ENCODE measurements at places on chromosomes 13 and 19.
A peak's percentile ranks its signal among the peaks of the same experiment; 100 is the strongest.

- no peak for DNase-seq
Observed at GRCh38 chr13:21528616-21529015, 69.5 kb upstream of the ZDHHC20 start.

- DNase-seq, result no peak
Observed at GRCh38 chr13:65856431-65856830, 1373.7 kb downstream of the PCDH9 start.

DNA sequence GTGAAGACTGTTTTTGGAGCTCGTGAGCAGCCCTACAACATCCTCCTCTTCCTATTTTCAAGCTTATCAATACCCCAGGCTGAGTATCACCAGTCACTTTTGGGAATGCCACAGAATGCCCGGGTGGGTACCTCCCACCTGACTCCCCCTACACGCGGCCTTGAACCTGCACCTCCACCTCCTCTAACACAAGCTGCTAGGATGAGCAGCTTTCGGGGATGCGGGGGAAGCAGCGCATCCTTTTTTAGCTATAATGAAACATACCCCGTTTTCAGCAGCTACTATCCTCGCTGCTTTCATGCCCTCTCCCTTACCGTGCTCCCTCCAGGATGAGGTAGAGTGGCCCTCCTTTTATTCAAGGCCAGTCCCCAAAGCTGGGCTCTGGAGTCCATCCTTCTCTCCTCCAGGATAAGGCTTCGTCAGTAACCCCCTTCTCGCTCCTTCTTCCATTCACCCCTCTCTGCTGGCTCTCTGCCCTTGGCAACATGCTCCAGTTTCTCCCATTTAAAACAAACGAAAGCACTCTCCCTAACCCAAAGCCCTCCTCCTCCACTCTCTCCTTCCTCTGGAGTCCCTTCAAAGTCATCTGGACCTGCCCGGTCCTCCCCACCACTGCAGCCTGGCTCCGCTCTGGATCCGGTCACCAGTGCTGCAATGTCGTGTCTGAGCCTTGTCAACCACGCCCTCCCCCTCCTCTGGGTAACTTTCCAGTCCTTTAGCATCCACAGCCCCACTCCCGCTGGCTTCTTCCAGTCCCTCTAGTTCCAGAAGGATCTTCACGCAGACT is 55.3 kb downstream of the STK24 start:
- no peak for DNase-seq

GRCh38 chr13:112828756-112829155 is 138.9 kb downstream of the ATP11A start:
- DNase-seq, result no peak

- no peak for DNase-seq
Observed at GRCh38 chr19:30159636-30160035, 212.5 kb upstream of the ZNF536 start.

- peak; percentile 99 for DNase-seq
Observed at GRCh38 chr13:40993987-40994386, 25.1 kb downstream of the ELF1 start.

- DNase-seq, result no peak
Observed at GRCh38 chr19:3476830-3477229, 3.5 kb downstream of the SMIM24 start.

DNA sequence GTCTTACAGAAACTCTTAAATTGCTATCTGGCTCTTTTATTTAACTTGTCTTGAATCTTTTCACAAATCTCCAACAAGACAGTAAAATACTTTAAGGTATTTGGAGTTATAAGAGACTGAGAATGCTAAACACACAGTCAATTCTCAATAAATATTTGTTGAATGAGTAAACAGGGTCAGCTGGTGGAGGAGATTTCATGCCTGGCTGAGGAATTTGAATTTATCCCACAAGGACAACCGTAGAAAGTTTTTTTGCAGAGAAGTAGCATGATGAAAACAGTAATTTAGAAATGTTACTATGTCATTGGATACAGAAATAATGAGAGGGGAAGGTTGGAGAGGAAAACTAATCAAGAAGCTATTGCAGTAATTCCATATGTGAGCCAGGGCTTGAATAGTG is 1223.7 kb downstream of the PCDH17 start:
- no peak for DNase-seq

GRCh38 chr13:92896842-92897241 is 329.8 kb upstream of the GPC6 start:
- peak; percentile 45 for DNase-seq

DNA sequence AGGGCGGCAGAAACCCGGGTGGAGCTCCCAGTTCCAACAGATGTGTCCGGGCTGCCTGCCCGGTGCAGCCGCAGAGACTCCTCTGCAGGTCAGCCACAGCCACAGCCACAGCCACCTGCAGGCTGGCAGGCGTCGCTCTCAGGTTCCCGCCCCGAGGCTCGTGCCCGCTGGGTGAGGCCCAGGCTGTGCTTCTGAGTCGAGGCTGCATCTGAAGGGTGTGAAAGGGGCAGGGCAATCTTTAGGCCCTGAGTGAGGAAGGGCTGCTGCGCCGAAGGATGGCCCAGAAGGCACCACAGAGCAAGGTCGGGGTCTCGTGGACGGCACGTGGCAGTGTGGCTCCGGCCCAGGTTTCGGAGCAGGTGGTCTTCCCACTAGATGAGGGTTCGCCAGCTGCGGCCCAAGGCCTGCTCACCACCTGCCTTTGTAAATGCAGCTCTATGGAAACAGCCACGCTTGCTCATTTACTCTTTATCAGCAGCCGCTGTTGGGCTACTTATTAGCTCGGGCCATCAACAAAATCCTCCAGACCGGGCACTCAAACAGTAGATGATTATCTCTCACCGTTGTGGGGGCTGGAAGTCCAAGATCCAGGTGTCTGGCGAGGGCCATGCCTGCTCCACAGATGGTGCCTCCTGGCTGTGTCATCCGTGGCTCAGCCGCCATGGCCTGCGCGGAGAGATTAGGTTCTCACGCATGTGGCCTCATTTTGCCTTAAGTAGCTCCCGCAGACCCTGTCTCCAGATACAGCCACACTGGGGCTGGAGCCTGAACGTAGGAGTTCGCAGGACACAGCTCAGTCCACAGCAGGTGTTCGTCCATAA is 40.3 kb upstream of the TFDP1 start:
- no peak for DNase-seq

DNA sequence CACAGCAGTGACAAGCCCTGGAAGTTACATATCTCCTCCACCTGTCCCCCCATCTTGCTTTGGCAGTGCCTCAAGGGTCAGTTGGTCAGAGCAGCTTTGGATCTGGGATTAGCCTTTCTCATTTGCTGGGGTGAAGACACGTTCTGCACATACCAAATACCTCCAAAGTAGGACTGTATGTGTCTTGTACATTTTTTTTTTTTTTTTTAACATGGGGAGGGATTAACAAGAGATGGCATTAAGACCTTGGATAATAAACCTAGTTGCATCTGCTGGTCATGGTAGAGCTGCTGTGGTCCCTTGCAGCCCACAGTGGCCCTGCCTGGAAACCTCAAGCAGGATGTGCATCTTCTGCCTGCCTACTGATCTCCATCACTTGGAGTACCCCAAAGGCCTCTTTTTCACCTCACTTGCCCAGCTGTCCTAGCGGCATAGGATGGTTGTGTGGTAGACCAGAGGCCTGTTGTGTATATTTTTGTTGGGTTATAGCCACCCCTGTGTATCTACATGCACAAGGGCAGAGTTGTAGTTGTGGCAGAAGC is 2.5 kb downstream of the RPS19 start:
- DNase-seq, result no peak

GRCh38 chr13:72986197-72986596 is 72.6 kb upstream of the KLF5 start:
- no peak for DNase-seq

DNA sequence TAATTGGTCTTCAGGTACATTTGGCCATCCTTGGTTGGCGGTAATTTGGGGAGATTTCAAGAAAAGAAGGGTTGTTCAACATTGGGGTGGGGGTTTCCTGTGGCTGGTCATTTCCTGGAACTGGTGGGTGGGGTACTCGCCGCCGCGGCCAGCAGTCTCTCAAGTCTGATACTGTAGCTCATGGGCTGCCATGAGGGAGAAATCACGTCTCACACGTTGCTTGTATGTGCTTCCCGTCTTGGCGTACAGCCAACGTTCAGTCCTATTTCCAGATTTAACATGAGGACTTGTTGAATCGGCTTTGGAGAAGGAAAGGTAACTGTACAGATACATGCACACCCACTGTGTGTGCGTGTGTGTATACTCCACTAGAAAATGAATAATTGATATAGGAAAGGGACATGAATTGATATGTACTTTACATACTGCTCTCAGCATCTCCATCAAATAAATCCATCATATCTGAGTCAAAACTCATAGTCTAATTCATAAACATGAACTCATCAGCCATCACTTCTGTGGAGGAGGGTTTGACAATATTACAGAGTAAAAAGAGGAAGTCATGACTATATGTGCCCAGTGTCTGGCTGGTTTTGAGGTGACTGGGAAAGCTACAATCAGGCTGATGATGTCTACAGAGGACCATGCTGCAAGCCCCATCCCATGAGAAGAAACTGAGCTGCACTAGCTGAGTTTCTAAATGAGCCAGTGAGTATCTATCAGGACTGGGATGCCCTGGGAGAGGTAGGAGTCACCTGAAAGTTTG is 418.1 kb downstream of the TSHZ3 start:
- no peak for DNase-seq

DNA sequence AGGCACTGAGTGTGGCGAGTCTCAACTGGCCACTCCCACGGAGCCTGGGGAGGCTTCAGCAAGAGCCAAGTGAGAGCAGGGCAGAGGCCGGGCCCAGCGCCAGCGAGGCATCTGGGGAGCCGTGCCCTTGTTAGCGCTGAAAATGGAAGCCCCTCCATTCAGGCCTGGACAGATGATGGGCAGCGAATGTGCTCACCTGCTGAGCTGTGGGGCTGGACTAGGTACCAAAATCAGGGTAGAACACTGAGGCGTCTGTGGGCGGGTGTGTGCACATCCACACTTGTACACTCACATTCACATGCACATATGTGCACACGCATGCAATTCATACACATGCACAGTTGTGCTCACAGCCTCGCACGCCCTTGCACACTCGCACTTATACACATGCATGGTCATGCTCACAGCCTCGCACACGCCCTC is 20.7 kb downstream of the NAXD start:
- DNase-seq, result no peak

GRCh38 chr13:46908501-46908900 is 11.6 kb upstream of the HTR2A start:
- DNase-seq, result no peak

- DNase-seq, result no peak
Observed at GRCh38 chr13:73984949-73985691, 149.1 kb downstream of the KLF12 start.

GRCh38 chr13:70051531-70051930 is 56.1 kb upstream of the ATXN8OS start:
- no peak for DNase-seq

GRCh38 chr19:31141301-31141700 is 207.9 kb downstream of the TSHZ3 start:
- no peak for DNase-seq

GRCh38 chr13:109743706-109744453 is 42.5 kb downstream of the IRS2 start:
- DNase-seq, result peak; percentile 92

GRCh38 chr19:29119590-29119989 is 93.4 kb downstream of the UQCRFS1 start:
- DNase-seq, result no peak

- no peak for DNase-seq
Observed at GRCh38 chr13:54768214-54768613, 1739.6 kb downstream of the OLFM4 start.

DNA sequence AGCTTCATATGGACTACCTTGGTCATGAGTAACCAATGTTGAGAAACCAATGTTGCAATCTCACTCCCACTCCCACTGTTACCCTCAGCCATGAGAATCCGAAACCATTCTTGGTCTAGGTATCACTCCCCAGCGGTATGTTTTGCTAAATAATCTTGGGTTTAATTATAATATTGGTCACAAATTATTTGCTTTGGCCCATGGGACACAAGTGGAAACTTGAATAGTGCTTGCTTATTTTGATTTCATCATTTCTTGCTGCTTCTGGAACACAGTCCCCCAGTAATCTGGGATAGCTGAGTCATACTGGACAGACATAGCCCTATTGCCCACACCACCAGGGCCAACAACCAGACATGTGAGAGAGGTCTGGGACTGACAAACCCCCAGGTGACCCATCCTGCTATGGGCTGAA is 171.6 kb upstream of the IPO5 start:
- DNase-seq, result peak; percentile 64

GRCh38 chr13:23654111-23655110 is 84.2 kb downstream of the TNFRSF19 start:
- DNase-seq, result peak; percentile 87

GRCh38 chr13:34156841-34157365 is 339.0 kb downstream of the RFC3 start:
- peak; percentile 97 for DNase-seq

GRCh38 chr13:48827709-48828108 is 148.0 kb upstream of the FNDC3A start:
- DNase-seq, result no peak

GRCh38 chr19:33777753-33778088 is 18.9 kb upstream of the KCTD15 start:
- DNase-seq, result no peak

DNA sequence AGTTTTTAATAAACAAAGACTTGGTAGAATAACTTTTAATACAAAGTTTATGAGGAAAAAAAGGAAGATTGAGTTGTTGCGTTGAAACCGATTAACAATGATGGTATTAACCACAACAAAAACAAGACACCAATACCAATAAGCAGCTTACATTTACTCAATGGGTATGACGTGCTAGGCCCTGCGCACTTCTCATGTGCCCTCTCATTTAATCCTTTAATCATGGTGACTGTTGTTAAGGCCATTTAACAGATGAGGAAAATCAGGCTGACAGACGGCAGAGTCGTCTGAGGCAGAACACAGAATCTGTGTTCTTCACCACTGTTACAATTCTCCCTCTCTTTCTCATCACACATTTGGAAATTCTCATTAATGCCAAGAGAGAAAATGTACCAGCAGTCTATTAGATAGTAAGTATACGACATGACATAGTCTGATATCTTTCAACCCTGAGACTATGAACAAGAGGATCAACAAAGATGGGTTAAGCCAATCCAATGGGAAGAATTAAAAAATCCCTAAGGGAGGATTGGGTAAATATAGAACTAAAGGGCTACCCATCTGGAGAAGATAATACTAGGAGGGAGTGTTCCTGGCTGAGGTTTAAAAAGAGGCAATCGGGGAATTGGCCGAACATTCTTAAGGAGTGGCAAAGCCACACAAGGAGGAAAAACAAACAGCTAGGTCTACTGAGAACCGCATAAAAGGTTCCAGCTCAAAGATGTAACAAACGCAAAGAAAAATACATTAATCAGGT is 54.0 kb downstream of the DOCK9 start:
- DNase-seq, result no peak

DNA sequence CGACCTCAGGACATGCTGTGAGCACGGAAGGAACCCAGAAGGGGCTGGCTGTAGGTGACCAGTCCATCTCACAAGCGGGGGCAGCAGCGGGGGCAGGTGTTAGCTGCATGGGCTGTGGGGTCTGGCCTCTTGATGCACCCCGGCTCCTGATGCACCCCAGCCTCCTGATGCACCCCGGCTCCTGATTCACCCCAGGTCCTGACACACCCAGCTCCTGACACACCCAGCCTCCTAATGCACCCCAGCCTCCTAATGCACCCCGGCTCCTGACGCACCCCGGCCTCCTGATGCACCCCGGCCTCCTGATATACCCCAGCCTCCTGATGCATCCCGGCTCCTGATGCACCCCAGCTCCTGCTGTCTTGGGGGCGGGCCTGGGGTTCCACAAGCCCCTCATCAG is 7.4 kb downstream of the LSM7 start:
- no peak for DNase-seq

All from bronchial epithelial cell (primary cell).